ENCODE measurements at places on chromosomes 2 and 18. TPM values are rescaled to one million over a fixed set of nuclear protein-coding genes. Genes with fewer than 3 reads are reported as not detected.

DNA sequence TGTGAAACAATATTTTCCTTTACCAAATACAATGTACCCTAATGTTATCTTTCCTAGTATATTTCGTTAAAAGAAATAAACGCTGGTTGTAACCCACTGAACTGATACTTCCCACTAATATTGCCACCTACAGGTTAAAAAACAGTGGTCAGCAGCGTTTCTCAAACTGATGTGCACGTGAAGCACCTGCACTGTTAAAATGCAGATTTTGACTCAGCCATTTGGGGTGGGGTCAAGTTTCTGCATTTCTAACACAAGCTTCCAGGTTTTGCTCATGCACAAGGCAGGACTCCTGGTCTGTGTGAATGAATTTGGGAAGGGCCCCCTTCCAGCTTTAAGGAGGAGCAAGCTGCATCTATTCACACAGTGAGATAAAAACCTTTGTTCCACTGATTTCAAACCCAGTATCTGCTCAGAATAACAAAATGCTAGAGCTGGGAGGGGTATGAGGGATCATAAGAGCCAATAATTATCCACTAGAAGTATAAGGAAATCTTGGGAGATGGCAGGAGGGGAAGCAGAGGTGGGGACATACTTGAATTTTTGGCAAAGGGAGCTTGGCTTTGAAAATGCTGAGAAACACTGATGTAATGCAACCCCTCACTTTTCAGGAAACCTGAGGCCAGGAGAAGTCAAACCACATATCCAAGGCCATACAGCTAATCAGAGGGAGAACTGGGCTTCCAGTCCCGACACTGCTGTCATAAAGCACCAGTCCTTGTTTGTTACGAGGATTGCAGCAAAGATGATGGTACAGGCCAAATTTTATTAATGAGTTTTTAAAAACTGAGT lies 116.2 kb downstream of the RBMS1 start:
- no peak for DNase-seq

GRCh38 chr2:17643031-17643615 lies 102.6 kb downstream of the VSNL1 start:
- peak; percentile 79 for DNase-seq

Gene UGT1A8
- total RNA-seq: 0.87 TPM

DNA sequence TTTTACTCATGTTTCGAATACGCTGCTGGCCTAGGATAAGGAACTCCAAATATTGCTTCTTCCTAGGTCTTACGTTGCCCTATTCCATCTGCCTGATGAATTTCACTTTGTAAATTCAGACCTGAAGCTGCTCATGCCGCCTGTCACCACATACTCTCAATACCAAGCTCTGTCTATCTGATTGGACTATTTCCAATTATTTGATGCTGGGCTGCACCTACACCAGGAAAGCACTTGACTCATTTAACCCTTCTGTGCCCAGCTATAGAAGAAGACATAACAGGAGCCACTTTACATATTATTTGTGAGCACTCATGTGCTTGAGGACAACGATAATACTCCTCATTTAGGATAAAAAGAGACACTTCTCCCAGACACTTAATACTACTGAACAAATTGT lies 1293.9 kb upstream of the LRRTM1 start:
- no peak for DNase-seq

Gene SERPINB3
- total RNA-seq: not detected

DNA sequence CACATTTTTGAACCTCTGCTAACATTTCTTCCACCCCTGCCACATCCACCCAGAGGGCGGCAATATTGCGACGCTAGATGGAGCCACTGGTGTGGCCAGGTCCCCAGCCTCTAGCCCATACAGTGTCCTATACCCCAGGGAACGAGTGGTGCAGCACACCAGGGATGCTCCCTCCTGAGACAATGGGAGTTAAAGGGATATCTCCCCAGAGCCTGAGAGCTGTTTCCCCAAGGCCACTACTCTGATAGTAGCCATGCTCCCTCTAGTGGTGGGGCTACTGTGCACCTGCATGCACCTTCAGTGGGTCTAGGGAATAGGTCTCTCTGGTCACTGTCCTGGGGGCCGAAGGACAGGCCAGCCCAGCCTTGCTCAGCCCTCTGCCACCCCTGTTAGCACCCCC lies 336.4 kb upstream of the FSHR start:
- no peak for DNase-seq

Gene SALL3
- total RNA-seq: not detected

Gene NT5C1B
- total RNA-seq: not detected
